ENCODE measurements at places on chromosomes 3 and 15. TPM values are rescaled to one million over a fixed set of nuclear protein-coding genes. Genes with fewer than 3 reads are reported as not detected.

Gene ST8SIA2
- not detected for total RNA-seq

Gene ZBTB47
- 6.3 TPM for total RNA-seq

DNA sequence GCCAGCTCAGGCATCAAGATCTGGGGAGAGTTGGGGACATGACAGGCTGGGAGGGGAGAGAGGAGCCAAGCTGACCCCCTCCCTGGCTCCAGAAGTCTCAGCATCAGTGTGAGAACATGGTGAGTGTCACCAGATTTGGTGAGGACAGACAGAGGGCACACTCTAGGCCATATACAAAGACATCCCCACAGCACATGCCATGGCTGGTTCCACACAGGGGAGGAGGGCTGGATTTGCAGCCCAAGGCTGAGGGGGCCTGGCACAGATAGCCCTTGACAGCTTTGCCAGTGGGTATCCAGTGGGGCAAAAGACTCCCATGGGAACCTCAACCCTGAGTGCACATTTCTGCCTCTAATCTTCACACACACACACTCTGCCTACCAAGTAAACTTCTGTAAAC is 10.1 kb upstream of the ANKRD63 start:
- H3K27ac ChIP-seq: no peak overlapping the region
- no peak overlapping the region for H3K4me3 ChIP-seq
- no peaks in the 10 kb centered on the region for H3K36me3 ChIP-seq

- H3K27ac ChIP-seq: no peak overlapping the region
- H3K36me3 ChIP-seq: no peaks in the 10 kb centered on the region
- H3K27me3 ChIP-seq: no peaks in the 10 kb centered on the region
- no peak for DNase-seq
- no peaks in the 10 kb centered on the region for H3K4me1 ChIP-seq
These were observed 28.4 kb upstream of the ARL8B start for GRCh38 chr3:5093731-5094130.

DNA sequence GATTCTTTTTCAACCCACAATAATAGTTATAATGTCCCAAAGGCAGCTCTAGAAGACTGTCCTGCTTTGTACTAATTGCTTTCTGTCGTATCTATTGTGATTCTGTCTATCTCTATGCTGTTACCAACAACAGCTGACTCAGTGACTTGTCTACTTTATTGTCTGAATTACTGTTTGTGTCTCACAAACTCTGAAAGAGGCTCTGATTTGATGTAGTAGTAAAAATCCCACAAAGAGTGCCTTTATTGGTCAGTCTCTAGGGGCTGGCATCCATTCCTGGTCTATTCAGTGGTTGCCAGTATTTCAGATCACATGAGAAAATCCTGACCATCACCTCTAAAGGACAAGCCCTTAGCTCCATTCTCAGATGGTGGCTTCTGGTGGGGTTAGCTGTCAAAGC is 254.2 kb downstream of the NSUN3 start:
- no peaks in the 10 kb centered on the region for H3K4me1 ChIP-seq
- no peak overlapping the region for H3K4me3 ChIP-seq
- DNase-seq: no peak
- no peaks in the 10 kb centered on the region for H3K27me3 ChIP-seq
- no peaks in the 10 kb centered on the region for H3K36me3 ChIP-seq
